Stimulated activated naive B cell treated with anti-CD40 and anti-IgM and Interleukin-4, amounts not matched to agents 10 μg/mL and 1 μg/mL and 100 μg/mL, for 72 hours (primary cell): ENCODE measurements at places on chromosomes 5 and 9.
A peak's percentile ranks its signal among the peaks of the same experiment; 100 is the strongest.

DNA sequence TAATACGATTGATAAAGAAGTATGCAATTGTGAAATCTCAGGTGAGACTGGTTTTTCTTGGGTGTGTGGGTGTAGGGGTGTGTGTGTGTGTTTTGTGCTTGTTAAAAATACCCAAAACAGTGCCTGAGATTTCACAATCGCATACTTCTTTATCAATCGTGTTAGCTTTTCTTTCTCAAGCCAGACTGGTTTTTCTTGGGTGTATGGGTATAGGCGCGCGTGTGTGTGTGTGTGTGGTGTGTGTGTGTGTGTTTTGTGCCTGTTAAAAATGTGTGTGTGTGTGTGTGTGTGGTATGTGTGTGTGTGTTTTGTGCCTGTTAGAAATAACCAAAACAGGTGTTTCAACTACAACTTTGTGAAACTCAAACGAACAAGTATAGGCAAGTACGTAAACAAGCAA, 53.7 kb downstream of the CERT1 start:
- DNase-seq: no peak

DNA sequence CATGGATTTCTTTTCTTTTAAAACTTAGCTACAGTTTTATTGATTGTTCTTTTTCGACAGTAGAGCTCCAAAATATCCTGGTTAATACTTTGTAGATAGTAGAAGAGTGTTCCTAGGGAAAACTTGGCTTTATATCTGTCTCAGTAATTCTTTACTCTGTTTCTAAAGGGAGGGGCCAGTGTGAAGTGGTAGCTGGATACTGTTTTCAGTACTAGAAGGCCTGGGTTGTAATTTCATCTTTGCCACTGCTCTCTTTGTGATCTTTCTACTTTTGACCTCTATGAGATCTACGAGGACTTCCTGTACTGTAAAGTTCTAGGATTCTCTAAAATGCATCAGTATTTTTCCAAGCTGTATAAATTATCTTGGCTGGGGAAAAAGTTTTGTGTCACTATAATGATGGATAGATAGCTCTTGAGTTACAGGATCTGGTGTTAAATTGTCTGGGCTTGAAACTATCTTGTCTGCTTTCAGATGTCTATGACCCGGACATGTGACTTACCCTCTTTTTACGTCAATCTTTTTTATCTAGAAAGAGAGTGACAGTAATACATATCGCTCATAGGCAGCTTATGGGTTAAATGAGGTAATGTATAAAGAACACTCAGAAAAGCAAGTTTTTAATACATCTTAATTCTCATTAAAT, 53.6 kb downstream of the PRR16 start:
- no peak for DNase-seq

DNA sequence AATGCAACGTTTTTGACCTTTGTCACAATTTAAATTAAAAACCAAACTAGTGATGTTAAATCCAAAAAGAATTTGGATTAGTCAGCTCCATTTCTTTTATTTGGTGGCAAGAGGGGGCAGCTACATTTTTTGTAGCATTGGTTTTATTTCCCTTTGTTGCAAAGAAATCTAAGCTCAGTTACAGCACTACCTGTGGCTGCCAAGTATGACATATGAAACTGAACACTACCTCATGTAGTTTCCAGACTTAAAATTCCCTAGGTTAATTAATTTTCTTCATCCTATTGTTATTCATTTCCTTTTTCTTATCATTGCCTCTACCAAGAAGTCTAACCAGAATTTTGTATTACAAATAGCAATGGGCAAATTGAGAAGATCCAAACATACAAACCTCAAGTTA, 393.5 kb downstream of the BRINP1 start:
- no peak for DNase-seq

- DNase-seq: peak; percentile 62
Observed at GRCh38 chr5:10283927-10284635, 23.6 kb downstream of the CMBL start.

DNA sequence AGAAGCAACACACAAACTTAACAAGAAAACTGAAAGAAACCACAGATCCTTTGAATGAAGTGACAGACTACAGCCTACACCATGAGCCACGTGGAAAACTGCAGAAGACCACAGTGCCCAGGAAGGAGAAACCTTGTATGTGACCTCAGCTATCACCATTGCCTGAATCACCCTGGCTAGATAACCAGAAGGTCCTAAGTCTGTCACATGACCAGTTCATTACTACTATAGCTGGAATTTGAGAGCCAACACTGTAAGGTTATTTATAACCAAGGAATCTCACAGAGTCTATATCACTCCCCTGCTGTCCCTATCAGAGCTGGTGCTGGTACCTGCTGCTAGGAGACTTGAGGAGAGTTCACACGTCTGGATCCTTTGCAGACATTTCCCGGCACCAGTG, 90.3 kb upstream of the FBXL17 start:
- no peak for DNase-seq

GRCh38 chr5:104024538-104024937, 461.9 kb upstream of the NUDT12 start:
- DNase-seq: no peak

GRCh38 chr5:78547731-78548615, 100.6 kb downstream of the LHFPL2 start:
- no peak for DNase-seq

GRCh38 chr9:125479846-125480615, 218.4 kb downstream of the GAPVD1 start:
- no peak for DNase-seq

DNA sequence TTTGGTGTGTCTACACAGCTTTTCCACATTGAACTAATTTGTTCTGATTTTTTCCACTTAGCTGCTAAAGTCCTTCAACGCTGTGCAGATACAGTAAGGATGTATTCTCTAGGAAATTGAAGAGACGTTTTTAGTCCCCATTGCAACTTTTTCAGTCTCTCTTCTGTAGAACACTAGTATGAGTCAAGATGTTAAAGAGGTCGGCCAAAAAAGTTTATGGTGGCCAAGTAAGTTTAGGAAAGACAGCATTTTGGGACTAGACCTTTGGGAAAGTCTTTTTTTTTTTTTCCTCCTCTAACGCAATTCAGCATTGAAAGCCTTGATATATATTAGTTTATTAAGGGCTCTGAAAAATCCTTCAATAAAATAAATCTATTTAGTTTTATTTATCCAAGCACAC, 243.5 kb upstream of the FBXL7 start:
- no peak for DNase-seq

- no peak for DNase-seq
Observed at GRCh38 chr9:90966031-90966290, 164.3 kb downstream of the SYK start.

DNA sequence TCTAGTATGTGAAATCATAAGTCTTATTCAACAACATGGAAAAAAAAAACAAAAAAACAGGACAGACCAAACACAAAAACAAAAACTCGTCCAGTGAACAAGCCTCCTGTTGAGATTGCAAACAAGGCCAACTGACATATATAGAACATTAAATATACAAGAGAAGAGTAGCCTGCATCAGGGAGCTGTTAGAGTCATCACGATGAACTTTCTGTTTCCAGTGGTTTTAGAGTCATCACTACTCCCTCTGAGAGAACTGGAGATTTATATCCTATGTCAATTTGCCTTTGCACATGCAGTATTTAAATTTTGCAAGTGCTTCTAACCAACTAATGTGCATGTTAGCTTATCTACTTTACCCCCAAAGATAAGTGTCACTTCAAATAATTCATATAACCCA, 9.9 kb downstream of the SNCAIP start:
- DNase-seq: no peak

DNA sequence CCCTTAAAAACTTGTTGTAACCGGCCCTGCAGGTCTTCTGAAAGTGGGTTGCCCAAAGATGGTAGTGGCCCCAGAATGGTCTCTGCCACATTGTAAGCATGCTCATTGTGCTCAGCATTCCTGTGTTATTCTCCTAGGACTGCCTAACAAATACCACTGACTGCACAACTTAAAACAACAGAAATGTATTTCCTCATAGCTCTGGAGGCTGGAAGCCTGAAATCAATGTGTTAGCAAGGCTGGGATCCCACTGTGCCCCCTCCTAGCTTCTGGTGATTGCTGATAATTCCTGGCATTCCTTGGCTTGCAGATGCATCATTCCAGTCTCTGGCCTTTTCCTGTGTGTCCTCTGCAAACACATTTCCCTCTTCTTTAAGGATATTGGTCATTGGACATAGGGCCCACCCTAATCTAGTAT, 3.4 kb upstream of the GCNT4 start:
- no peak for DNase-seq

DNA sequence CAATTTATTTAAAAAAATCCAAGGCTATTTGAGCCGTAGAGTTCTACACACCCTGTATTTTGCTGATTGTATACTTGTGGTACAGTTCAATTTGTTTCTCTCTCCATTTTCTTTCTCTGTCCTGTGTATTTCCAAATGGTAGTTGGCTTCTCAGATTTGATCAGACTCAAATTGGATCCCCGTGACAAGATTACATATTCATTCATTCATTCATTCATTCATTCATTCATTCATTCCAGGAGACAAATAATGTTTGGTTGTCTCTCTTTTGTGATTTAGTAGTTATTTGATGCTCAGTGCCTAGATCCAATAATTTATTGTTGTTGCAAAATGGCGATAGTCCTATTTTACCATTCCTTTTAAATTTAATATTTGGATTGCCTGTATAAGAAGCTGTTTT, 292.8 kb upstream of the RIOK2 start:
- DNase-seq: no peak

DNA sequence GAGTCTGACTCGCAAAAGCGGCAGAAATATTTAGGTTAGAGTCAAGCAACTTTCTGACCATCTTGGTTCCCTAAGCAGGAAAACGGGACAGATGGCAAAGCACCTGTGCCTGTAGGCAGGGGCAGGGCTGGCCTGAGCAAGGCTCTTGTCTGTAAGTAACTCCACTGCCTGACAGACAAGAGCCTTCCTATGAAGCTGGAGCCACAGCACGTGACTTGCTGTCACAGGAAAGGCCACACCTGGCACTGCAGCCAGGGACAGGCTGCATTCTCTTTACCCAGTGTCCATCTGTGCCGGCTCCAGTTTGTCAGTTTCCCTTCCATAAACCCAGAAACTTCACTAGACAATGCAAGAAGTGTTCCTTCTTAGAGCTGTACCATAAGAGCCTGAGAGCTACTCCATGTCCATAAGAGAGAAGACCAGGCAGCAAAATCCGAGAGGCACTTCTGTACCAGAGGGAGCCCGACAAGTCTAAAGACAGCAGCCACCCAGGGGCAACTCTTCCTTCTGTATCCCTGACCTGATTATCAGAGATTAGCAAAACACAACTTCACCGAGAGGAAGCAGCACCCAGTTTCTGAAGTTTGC, 78.1 kb downstream of the GPR21 start:
- DNase-seq: no peak
